Activated CD4-positive, alpha-beta T cell treated with anti-CD3 and anti-CD28 coated beads, Interleukin-2, Interleukin-6, amounts not matched to agents 100 ng/mL and 50 ng/mL, durations not matched to agents 16 hours and 8 hours (primary cell): ENCODE measurements at places on chromosomes 1 and 21.
A peak's percentile ranks its signal among the peaks of the same experiment; 100 is the strongest.

DNA sequence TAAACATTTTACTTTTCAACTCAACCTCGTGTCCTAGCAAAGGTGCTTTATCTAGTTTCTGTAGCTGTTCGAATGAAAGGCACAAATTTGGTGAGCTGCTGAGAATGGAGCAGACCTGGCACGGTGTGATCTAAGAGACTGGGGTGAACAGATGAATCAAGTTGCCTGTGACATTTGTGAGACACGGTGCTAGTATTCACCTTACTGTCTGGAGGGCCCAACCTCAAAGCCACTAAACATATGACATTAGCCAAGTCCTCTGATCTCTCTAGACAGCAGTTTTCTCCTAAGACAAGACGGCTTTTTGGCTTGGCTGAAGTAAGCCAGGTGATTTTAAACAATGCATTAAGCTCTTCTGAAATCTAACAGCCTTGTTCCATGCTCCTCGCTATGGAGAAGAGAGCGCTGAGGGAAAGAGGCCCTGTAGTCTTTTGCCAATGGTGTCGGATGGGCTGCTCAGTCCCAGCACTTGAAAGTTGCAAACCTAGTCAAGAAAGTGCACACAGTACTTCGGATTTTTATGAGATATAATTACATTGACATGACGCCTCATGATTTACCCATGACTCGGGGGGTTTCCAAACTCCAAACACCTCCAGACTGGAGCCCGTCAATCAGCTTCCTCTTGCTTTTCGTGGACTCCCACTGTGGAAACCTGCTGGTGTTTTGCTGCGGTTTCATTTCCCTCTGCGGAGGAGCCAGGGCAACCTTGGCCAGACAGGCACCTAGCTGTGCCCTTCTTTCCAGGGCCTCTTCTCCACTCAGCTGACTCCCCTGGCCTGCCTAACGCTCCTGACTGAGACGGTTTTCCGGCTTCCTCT lies 794 bp upstream of the TOR3A start:
- DNase-seq: peak; percentile 16

DNA sequence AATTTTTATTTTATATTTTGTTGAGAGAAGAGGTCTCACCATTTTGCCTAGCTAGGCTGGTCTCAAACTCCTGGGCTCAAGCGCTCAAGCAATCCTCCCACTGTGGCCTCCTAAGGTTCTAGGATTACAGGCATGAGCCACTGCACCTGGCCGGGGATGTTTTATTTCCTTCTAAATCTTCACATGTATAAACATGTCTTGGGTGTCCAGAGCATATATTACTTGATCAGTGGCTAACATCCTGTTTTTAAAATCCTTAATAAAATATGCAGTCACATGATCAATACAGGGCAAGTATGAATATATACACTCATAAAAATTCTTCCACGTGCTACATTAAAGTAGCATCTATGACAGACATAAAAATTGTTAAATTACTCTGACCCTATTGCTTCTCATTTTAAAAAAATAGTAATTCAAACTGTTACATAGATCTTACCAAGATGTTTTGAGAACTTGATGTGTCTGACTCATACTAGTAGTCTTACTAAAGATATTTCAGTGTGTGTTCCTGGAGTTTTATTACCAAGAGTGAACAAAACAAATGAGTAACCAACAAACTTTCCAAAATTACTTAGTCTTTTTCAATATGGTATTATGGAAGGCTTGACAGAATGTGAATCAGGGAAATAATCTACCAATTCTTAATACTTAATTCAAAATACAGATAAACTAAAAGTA lies 222.5 kb downstream of the SLC45A1 start:
- DNase-seq: peak; percentile 61

DNA sequence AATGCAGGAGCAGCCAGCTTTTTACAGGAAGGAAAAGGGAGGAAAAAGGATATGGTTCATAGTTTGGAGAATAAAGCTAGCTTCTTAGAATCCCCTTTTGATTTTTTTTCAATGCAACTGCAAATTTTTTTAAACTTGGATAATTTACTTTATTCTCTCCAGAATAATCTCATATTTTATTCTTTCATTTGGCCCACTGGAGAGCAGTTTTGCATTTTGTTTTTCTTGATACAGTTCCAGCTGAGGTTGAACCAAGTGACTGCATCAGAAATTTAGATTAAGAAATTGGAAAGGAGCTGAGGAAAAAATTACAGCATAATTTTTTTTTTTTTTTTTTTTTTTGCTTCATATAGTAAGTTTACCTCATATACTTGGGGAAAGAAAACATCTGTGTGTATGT lies 22.8 kb downstream of the GABPA start:
- no peak for DNase-seq

DNA sequence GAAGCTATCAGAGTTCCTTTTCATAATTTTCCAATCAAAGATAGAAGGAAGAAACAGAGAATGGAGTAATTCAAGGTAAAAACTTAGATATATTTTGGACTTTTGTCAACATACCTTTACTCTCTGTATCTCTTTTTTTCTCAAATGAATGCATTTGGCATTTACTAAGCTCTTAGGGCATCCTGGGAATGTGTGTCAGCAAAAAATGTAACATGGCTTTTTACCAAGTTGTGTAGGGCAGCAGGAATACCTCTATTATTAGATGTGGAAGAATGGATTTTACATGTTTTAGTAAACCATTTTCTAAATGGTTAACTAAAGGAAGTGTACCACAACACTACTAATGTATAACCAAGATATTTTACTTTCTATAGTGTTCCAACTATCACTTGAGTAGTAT lies 4.2 kb upstream of the COL11A1 start:
- DNase-seq: no peak

DNA sequence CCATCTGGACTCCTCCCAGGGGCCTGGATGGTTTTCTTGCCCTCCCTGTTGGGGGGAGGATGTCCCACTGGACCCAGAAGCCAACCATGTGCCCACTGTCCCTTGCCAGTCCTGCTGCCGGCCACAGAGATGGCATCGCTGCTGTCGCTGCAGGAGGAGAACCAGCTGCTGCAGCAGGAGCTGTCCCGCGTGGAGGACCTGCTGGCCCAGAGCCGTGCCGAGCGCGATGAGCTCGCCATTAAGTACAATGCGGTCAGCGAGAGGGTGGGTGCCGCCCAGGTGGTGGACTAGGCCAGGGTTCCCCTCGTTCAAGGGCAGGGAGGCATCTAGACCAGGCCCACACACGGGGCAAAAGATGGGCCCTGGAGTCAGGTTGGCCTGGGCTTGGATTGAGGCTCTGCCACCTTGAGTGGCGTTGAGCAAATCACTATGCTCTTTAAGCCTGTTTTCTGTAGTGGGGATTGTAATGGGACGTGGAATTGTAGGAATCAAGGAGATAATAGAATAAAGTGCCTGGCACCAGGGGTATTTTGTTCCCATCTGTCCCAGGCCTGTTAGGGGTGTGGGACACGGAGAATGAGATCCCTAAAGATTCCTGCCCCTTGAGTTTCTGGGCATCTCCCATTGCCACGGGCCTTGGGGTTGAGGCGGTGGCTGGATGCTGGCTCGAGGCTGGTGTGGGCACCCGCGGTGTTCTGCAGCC lies 2.6 kb downstream of the CROCC start:
- no peak for DNase-seq

DNA sequence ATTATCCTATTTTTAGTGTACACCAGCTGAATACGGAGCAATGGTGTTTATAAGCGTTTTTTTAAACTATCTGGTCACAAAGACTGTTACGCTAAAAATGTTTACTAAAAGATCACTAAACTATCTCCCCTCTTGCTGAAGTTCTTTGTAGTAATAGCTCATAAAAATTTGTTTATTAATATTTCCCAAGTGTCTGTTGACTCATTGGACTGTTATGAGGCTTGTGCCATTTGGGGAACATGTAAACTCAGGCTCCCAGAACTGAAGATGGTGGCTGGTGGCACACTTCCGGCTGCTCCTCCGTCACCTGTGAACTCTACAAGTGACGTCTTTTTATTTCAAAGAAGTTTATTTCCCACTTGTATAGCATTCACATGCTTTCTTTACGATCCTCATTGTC lies 46.3 kb downstream of the AIDA start:
- no peak for DNase-seq

- no peak for DNase-seq
Measured at GRCh38 chr1:62977366-62977765, 193.4 kb downstream of the ATG4C start.

DNA sequence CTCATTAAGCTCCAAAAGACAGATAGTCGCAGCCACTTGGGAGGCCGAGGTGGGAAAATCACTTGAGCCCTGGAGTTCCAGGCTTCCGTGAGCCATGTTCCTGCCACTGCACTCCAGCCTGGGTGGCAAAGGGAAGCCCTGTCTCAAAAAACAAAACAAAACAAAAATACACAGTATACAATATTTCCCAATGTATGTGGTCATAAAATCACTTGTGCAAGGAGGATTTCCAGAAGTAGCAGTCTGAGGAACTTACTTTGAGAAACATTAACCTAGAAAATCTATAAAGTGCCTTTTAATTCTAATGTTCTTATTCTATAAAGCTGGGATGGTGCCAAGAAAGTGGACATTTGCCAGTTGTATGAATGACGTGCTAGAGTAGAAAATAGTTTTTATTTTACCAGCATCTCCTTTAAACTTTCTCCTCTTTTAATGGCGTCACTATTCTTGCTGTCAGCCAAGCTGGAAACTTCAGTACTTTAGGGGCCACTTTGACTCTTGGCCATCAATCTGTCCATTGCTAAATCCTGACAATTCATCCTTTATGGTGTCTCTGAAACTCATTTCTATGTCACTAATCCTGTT lies 22.5 kb downstream of the FAM177B start:
- no peak for DNase-seq

- no peak for DNase-seq
Measured at GRCh38 chr21:34187935-34188334, 114.6 kb downstream of the MRPS6 start.

DNA sequence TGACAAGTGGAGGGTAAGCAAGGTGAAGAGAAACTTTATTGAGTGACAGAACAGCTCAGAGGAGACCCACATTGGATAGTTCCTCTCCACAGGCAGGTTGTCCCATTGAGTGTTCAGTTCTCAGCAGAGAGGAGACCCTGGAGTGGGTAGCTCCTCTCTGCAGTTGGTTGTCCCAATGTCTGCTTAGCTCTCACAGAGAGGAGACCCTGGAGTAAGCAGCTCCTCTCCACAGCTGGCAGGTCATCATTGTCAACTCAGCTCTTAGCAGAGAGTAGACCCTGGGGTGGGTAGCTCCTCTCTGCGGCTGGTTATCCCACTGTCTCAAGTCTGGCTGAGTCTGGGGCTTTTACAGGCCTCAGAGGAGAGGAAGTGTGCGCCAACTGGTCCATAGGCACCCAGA lies 6.0 kb upstream of the CHD1L start:
- no peak for DNase-seq

GRCh38 chr21:33026878-33027400 lies 1.2 kb downstream of the OLIG2 start:
- DNase-seq: no peak

- no peak for DNase-seq
Measured at GRCh38 chr1:224617410-224618355, 1.6 kb downstream of the CNIH3 start.

GRCh38 chr1:207459008-207459407 lies 4.9 kb downstream of the CR2 start:
- peak; percentile 11 for DNase-seq

DNA sequence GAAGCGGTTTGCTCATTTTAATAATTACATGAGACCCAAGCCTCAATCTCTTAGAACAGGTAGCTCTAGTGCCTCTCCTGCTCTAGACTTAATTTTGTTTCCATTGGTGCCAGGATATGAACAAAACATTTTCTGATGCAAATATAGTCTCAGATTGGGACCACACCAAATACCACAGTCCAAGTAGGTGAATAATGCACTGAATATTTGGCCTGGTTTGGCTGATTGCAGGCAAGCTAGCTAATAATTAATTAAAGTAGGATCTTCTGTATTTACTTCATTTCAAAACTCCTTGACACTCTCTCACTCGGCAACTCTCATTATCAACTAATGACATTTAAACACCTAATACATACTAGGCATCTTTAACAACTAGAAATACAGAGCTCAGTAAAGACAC lies 219.6 kb downstream of the LTN1 start:
- no peak for DNase-seq

DNA sequence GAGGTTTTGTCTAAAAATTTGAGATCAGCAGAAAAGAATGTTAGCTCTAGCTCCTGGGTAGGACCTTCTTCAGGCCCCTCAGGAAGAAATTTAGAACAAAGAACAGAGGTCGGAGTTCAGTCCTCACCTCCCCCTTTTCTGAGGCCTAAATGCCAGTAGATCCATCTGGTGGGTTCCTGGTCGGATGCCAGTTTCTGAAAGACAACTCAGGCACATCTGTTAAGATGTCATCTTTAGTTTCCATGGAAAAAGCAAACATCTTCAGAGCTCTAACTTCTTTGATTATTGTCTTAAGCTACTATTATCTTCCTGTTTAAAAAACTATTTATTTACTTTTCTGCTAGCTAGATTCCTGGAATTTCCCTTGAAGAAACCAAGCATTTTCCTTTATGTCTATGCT lies 37.1 kb upstream of the USP25 start:
- no peak for DNase-seq

DNA sequence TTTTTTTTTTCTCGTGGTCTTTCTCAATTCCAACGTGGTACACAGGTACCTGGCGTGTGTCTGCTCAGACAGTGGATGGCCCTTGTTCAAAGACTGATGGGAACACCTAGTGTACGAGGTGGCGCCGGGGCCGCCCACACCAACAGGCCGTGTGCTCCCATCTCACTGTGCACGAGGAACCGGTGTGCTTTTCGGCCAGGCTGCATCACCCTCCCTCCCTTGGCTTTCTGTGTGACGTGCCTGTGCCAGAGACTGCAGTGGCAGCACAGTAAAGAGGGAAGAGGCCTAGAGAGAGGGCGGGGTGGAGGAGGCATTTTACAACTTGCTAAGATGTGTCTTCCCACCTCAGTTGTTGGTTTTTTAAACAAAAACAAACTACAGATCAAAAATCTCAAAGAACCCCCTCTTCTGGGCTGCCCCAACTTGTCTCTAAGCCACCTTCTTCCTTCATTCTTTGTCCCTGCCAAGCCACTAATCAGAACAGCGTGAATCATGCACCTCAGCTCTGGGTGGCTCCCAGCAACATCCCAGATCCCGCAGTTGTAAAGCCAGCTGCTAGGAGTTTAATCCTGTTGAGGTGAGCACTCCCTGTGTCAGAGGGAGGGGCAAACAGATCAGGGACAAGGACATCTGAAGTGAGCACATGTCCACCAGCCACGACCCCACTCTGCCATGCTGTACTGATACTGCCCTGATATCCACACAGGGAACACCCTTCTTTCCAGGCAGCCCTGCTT lies 20.7 kb downstream of the IRF2BP2 start:
- no peak for DNase-seq

- DNase-seq: peak; percentile 19
Measured at GRCh38 chr21:25234857-25235801, 372.2 kb downstream of the MRPL39 start.

GRCh38 chr1:230226007-230226800 lies 159.2 kb downstream of the GALNT2 start:
- DNase-seq: no peak

DNA sequence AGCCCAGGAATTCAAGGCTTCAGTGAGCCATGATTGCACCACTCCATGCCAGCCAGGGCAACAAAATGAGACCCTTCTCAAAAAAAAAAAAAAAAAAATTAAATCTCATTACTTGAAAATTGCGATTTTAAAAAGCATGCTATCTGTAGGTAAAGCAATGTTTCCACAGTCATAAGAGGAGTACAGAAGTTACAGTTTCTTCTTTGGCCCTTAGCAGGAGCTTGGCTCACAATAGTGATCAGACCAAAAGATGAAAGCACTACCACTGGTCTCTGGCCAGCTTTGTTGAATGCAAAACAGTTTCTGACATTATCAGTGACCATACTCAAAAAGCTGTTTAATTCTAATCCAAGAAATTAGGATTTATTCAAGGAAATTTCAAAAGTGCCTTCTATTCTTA lies 31.2 kb downstream of the VAV3 start:
- no peak for DNase-seq
